ENCODE measurements at places on chromosomes 6 and 20.

DNA sequence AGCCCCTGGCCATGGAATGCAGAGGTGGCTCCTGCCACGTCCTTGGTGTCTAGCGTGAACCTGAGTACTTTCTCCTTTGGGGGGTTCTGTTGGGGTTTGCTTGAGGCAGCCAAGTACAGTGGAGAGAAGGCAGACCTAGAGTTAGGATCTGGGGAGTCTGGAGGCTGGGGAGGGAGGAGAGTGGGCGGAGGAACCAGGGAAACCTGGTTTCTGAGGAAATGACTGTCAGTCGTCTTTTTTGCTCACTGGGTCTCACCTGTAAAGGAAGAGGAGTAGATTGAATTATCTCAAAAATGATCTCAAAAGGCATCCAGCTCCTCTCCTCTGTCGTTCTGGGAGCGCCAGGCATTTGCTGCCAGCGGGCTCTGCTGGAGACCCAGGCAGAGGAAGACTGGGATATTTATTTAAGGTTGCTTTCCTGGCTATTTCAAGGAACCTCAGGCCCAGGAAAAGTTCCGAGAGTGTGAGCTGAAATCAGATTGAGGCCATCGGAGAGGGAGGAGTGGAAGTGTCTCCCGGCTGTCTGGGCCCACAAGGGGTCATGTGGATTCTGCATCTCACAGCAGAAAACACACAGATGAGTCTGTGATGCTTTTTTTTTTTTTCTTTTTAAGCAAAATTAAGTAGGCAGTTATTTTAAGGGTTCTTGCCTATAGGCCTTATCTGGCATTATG, 16.1 kb downstream of the EPB41L1 start:
- H3K27ac ChIP-seq, result no peak overlapping the region
- no peak overlapping the region for H3K4me3 ChIP-seq
- DNase-seq, result no peak
- no peaks in the 10 kb centered on the region for H3K27me3 ChIP-seq

DNA sequence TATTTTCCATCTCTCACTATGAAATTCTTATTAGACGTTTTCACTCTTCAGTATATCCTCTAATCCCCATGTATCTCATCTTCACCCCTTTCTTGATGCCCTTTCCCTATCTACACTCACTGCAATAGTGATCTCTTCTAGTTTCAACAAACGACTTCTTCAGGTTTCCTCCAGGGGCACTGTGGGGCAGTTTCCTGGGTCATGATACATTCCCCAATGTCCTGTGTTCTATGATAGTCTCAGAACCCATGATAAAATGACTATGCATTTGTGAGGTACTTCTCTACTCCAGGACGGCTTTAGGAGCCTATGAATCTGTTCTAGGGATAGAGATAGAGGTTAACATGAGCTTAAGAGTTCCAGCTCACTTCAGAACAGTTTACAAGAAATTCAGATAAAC, 183.3 kb downstream of the FOXC1 start:
- H3K4me1 ChIP-seq, result peaks cover 9% of the 10 kb centered on the region
- DNase-seq, result no peak
- no peak overlapping the region for H3K4me3 ChIP-seq
- H3K27ac ChIP-seq, result no peak overlapping the region
- H3K36me3 ChIP-seq, result no peaks in the 10 kb centered on the region
- H3K27me3 ChIP-seq, result no peaks in the 10 kb centered on the region

DNA sequence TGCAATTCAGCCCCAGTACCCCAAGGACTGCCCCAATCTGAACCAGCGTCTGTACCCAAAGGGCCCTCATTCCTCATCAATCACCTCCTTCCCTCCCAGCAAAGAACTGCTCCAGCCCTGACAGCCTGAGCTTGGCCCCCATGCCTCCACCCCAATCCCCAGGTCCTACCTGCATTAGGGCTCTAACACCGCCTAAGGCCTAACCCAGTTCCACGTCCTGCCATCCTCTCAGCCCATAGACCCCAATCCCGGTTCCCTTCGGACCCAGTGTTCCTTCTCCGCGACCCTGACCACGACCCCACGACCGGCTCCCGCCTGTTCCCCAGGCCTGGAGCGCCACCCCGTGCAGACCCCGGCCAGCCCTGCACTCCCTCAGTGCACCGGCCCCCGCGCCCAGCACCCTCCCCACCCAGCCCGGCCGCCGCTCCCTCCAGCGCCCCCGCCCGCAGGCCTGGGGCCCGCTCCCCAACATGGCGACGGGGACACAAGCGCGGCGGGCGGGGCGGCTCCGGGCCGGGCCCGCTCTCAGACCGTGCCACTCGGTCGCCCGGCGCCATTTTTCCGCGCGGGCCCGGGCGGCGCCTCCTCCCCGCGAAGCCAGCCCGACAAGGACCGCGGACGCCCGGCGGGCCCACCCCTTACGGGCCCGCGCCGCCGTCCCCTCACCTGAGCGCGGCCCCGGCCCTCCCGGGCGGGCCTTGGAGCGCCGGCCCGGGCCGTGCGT, 483 bp downstream of the NCOA6 start:
- H3K27me3 ChIP-seq, result no peaks in the 10 kb centered on the region
- peak overlapping the region; percentile 85 for H3K4me3 ChIP-seq
- H3K27ac ChIP-seq, result peak overlapping the region; percentile 85

- no peaks in the 10 kb centered on the region for H3K36me3 ChIP-seq
- no peak overlapping the region for H3K27ac ChIP-seq
- no peaks in the 10 kb centered on the region for H3K27me3 ChIP-seq
- H3K4me1 ChIP-seq, result no peaks in the 10 kb centered on the region
These were observed 117.2 kb upstream of the SLC22A16 start for GRCh38 chr6:110593637-110594036.

GRCh38 chr6:34723203-34723602, 26.6 kb upstream of the ILRUN start:
- H3K4me3 ChIP-seq, result no peak overlapping the region
- no peaks in the 10 kb centered on the region for H3K36me3 ChIP-seq
- H3K4me1 ChIP-seq, result no peaks in the 10 kb centered on the region
- no peak for DNase-seq
- H3K27me3 ChIP-seq, result no peaks in the 10 kb centered on the region
- no peak overlapping the region for H3K27ac ChIP-seq

DNA sequence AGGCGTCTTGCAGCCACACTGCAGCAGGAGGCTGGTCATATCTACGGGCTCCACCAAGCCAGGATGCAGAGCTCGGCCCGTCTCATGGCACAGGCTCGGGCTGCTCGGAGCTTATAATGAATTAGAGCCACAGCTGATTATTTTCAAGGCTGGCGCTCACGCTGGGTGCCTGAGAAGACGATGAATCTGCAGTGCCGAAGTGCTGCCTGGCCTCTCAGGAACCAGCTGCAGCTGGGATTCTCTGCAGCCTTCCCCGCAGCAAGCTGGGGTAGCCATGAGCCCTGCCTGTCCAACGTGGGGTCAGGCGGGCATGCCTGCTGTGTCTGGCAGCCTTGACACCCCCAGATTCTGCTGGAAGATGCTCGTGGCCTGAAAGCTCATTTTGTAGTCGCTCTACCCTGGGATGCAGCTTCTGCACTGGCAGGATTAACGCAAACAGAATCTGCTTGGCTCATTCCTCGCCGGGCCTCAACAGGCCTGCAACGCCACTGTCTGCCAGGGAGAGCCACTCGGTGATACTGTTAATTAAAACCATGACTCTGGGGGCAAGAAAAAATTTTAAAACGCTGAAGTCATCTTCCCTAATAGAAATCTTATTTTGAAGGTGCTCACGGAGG, 104.3 kb downstream of the CDH26 start:
- peak overlapping the region; percentile 23 for H3K4me3 ChIP-seq
- peak overlapping the region; percentile 14 for H3K27ac ChIP-seq
- peaks cover 29% of the 10 kb centered on the region for H3K4me1 ChIP-seq
- H3K27me3 ChIP-seq, result no peaks in the 10 kb centered on the region

DNA sequence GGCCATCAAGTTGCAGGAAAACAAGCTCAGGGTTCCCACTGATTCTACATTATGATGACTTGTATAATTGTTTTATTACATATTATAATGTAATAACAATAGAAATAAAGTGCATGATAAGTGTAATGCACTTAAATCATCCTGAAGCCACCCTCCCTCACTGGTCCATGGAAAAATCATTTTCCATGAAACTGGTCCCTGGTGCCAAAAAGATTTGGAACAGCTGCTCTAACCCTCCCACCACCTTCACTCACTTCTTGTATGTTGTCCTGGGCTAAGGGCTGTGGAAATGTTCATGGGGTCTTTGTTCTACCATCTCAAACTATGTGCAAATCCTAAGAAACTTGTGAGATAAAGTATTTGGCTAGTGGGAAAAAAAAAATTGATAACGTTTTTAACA, 133.8 kb downstream of the LRRC1 start:
- no peaks in the 10 kb centered on the region for H3K27me3 ChIP-seq
- no peak overlapping the region for H3K27ac ChIP-seq
- H3K4me1 ChIP-seq, result no peaks in the 10 kb centered on the region
- H3K4me3 ChIP-seq, result no peak overlapping the region

GRCh38 chr6:96153775-96154174, 138.0 kb downstream of the FUT9 start:
- no peak overlapping the region for H3K27ac ChIP-seq
- H3K36me3 ChIP-seq, result no peaks in the 10 kb centered on the region
- H3K4me1 ChIP-seq, result no peaks in the 10 kb centered on the region

- no peaks in the 10 kb centered on the region for H3K27me3 ChIP-seq
- no peak for DNase-seq
- H3K4me1 ChIP-seq, result no peaks in the 10 kb centered on the region
These were observed 75.4 kb upstream of the PBOV1 start for GRCh38 chr6:138293428-138294395.

- H3K27ac ChIP-seq, result no peak overlapping the region
- no peaks in the 10 kb centered on the region for H3K36me3 ChIP-seq
- H3K4me1 ChIP-seq, result no peaks in the 10 kb centered on the region
- no peak overlapping the region for H3K4me3 ChIP-seq
- no peaks in the 10 kb centered on the region for H3K27me3 ChIP-seq
These were observed 203.1 kb downstream of the TSHZ2 start for GRCh38 chr20:53175135-53175780.

- peak overlapping the region; percentile 93 for H3K27ac ChIP-seq
- no peaks in the 10 kb centered on the region for H3K36me3 ChIP-seq
- DNase-seq, result peak; percentile 30
- H3K4me3 ChIP-seq, result peak overlapping the region; percentile 73
- H3K4me1 ChIP-seq, result peaks cover 44% of the 10 kb centered on the region
These were observed 1.1 kb upstream of the JPH2 start for GRCh38 chr20:44187772-44188709.

DNA sequence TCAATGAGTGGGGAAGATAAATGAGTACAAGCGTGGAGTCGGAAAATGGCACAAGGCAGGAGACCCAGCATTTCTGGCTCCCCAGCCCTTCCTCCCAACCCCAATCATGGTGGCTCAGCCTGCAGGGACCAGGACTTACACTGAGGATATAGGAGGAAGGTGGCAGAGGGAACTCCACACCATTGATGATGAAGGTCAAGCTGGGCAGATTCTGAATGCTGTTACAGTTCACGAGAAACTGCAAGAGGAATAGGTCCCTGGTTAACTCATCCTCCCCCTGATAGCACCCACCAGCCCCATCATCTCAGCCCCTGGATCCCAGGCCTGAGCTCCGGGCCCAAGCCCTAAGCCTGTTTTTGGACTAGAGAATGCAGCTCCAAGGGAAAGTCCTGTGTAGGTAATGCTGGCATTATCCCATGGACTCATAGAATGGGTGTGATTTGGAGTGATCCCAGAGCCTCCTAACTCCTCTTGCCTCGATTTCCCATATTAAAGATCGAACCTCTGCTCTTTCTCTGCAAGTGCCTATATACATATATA, 2.3 kb upstream of the TFEB start:
- H3K4me1 ChIP-seq, result peaks cover 16% of the 10 kb centered on the region
- no peak overlapping the region for H3K27ac ChIP-seq
- no peaks in the 10 kb centered on the region for H3K36me3 ChIP-seq
- H3K4me3 ChIP-seq, result no peak overlapping the region
- no peak for DNase-seq

DNA sequence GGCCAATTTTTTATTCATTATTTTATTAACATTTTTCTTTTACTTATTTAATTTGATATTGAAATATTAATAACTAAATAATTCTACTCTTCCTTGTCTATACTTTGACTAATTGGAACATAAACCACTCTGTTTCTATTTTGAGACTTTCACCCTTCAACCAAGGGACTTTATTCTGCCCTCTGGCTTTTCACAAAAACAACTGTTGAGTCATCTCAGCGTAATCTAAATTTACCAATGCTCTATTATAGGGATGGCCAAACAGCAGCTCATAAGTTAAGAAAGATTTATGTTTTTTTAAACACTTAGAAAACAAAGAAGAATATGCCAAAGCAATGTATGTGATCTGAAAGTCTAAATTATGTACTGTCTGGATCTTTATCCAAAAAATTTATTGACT, 46.7 kb downstream of the DOP1A start:
- no peaks in the 10 kb centered on the region for H3K27me3 ChIP-seq
- DNase-seq, result no peak
- peaks cover 20% of the 10 kb centered on the region for H3K4me1 ChIP-seq

DNA sequence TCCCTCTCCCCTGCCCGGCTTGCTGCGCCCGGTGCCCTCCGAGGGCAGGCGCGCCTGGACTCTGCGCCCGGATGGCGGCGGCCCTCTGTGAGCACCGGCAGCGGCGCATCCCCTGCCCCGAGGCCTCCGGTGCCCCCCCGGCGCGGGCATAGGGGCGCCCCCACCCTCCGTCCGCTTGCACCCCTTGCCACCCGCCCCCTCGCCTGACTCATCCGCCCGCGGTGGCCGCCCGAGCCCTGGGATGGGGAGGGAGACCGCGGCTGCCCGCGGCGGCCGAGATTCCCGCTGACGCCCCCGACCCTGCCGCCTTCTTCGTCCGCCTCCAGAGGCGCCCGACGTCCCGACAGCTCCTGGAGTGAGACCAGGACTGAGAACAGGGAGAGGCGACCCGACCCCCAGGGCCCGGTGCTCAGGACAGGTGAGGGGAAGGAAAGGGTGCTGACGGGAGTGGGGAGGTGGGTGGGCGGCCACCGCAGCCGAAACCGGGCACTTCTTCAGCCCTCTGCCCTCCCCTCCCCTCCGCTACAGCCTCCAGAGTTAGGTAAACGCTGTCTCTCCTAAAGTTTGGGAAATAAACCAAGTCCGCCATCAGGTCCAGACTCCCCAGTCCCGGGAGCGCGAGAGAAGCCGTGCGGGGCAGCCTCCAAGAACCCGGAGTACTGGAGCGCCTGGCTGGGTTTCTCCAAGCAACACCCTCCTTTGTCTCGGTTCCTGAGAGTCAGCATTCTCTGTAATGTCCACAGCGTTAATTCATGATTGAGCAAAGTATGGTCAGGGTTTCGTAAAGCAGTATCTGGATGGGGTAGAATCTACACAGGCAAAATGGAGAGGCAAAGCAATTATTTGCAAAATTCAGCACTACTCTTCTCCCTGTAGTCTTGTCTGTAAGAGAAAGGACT, 539 bp downstream of the TMEM200A start:
- H3K4me1 ChIP-seq, result peaks cover 18% of the 10 kb centered on the region
- DNase-seq, result peak; percentile 51
- H3K36me3 ChIP-seq, result no peaks in the 10 kb centered on the region

DNA sequence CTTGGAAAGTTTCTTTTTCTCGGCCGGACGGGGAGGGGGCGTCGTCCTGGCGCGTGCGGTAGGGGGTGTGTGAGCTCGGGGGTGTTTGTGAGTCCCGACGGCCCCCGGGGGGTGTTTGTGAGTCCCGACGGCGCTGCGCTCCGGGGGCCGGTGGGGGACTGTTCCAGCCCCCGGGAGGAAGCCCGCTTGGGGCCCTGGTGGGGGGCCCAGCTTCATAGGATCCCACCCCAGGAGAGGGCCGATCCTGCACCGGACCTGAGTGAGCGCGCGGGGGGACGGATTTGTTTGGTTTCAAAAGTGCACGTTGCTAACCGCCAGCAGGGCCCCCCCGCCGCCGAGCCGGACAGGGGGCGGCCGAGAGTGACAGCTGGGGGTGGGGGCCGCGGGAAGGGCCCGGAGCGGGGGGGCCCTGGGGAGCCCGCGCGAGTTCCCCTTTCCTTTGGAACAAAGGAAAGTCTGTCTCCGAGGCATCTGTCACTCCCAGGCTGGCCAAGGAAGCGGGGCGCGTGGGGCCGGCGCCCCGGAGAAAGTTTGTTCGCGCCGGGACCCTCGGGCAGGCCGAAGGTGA, 485 bp downstream of the TGIF2 start:
- no peaks in the 10 kb centered on the region for H3K27me3 ChIP-seq
- peak overlapping the region; percentile 90 for H3K4me3 ChIP-seq
- H3K27ac ChIP-seq, result peak overlapping the region; percentile 91
- DNase-seq, result no peak
- H3K36me3 ChIP-seq, result no peaks in the 10 kb centered on the region
- H3K4me1 ChIP-seq, result peaks cover 29% of the 10 kb centered on the region

Measured in tibial artery (tissue), 4 donors.